Vagina (tissue), 2 donors: ENCODE measurements at places on chromosomes 3 and 15. TPM values are rescaled to one million over a fixed set of nuclear protein-coding genes. Genes with fewer than 3 reads are reported as not detected.

DNA sequence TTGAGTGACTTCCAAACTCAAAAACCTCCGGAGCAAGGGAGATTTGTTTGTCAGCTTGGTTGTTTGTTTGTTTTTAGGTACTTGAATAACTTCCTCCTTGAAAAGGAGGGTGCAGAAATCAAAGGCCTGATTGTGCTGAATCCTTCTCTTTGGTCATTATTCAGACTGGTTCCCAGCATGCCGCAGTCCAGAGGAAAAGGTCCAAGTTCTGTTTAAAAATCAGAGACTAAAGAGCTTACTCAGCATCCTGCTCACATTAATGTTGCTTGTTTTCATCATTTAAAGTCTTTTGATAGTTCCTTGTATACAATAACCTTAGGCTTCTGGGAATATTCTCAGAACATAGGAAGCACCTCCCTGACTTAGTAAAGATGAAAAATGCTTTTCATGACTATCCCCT lies 982 bp upstream of the SCG3 start:
- H3K27me3 ChIP-seq, result no peaks in the 10 kb centered on the region
- DNase-seq, result no peak
- peaks cover 4% of the 10 kb centered on the region for H3K4me1 ChIP-seq
- no peak overlapping the region for H3K27ac ChIP-seq
- H3K36me3 ChIP-seq, result no peaks in the 10 kb centered on the region

DNA sequence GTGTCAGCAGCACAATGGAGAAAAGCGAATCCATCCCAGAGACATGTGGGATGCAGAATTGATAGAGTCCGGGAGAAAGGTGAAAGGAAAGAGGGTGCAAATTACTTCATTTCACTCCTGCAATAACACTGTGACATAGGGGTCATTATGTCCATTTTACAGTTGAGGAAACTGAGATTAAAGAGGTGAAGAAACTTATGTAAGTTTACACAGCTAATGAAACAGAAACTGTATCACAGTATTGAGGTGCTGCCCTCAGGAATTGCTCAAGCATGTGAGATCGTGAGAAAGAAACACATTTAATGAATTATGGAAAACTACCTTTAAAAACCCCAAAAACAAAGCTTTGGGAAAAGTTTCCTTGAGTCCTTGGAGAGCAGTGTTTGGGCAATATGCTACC lies 103.6 kb upstream of the PFN2 start:
- H3K36me3 ChIP-seq, result no peaks in the 10 kb centered on the region
- H3K4me1 ChIP-seq, result peaks cover 2% of the 10 kb centered on the region
- no peak overlapping the region for H3K4me3 ChIP-seq
- H3K27me3 ChIP-seq, result no peaks in the 10 kb centered on the region

GRCh38 chr15:70669006-70669602 lies 94.3 kb downstream of the UACA start:
- H3K4me3 ChIP-seq, result no peak overlapping the region
- peaks cover 4% of the 10 kb centered on the region for H3K4me1 ChIP-seq
- no peaks in the 10 kb centered on the region for H3K36me3 ChIP-seq
- H3K27ac ChIP-seq, result no peak overlapping the region
- no peaks in the 10 kb centered on the region for H3K27me3 ChIP-seq

GRCh38 chr3:188955919-188956318 lies 215.9 kb upstream of the TPRG1 start:
- DNase-seq, result no peak
- H3K27ac ChIP-seq, result peak overlapping the region; percentile 25
- peaks cover 18% of the 10 kb centered on the region for H3K4me1 ChIP-seq
- H3K4me3 ChIP-seq, result no peak overlapping the region
- H3K27me3 ChIP-seq, result no peaks in the 10 kb centered on the region

GRCh38 chr15:33108518-33108917 lies 86.0 kb downstream of the FMN1 start:
- no peak overlapping the region for H3K27ac ChIP-seq
- H3K4me3 ChIP-seq, result no peak overlapping the region
- H3K4me1 ChIP-seq, result no peaks in the 10 kb centered on the region
- H3K27me3 ChIP-seq, result no peaks in the 10 kb centered on the region
- DNase-seq, result no peak

DNA sequence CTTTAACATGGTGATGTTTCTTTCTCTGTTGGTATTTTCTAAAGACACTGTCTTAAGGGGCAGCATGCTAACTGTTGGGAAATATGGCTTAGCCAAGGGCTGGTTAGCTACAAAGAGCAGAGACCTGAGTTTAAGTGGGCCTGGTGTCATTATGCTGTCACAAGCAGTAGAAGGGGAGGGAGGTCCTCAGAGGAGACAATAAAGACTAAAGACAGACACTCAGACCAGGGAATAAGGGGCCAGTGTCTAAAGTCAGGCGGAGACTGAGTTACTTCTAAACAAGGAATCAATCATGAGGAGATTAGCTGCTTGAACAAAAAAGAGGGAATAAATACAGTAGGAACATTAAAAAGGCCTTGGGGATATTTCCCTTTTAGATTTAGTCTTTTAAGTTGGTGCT lies 142.7 kb upstream of the DPPA4 start:
- DNase-seq, result no peak
- no peaks in the 10 kb centered on the region for H3K4me1 ChIP-seq
- H3K4me3 ChIP-seq, result no peak overlapping the region
- no peaks in the 10 kb centered on the region for H3K27me3 ChIP-seq
- no peak overlapping the region for H3K27ac ChIP-seq
- no peaks in the 10 kb centered on the region for H3K36me3 ChIP-seq

Gene LOXL1
- total RNA-seq, result 29.0 TPM
